ENCODE measurements at places on chromosomes 1 and 21. TPM values are rescaled to one million over a fixed set of nuclear protein-coding genes. Genes with fewer than 3 reads are reported as not detected.

- no peak overlapping the region for H3K4me3 ChIP-seq
- H3K27me3 ChIP-seq: no peaks in the 10 kb centered on the region
- H3K36me3 ChIP-seq: no peaks in the 10 kb centered on the region
- H3K4me1 ChIP-seq: no peaks in the 10 kb centered on the region
- DNase-seq: no peak
Observed at GRCh38 chr21:21624674-21625073, 626.5 kb downstream of the NCAM2 start.

- no peaks in the 10 kb centered on the region for H3K36me3 ChIP-seq
- no peaks in the 10 kb centered on the region for H3K4me1 ChIP-seq
- H3K4me3 ChIP-seq: no peak overlapping the region
- H3K27ac ChIP-seq: no peak overlapping the region
- DNase-seq: no peak
- peaks cover 10% of the 10 kb centered on the region for H3K27me3 ChIP-seq
Observed at GRCh38 chr1:209513226-209513625, 70.3 kb upstream of the CAMK1G start.

DNA sequence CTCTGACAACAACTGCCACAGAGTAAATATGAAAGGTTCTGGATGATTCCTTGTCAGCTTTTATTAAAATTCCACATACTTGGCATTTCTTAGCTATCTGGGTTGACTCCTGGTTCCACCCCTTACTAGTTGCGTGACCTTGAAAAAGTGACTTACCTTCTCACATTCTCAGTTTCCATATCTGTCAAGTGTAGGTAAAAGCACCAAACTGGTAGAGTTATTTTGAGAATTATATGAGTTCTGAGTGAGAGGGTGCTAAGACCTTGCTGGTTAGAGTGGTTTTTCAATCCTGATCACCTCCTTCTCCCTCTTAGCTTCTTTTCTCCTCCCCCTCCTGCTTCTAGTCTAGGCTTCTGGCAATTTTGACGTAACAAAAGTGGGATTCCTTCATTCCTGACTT is 83.4 kb upstream of the ABCD3 start:
- H3K27me3 ChIP-seq: peaks cover 12% of the 10 kb centered on the region
- H3K36me3 ChIP-seq: no peaks in the 10 kb centered on the region
- peaks cover 16% of the 10 kb centered on the region for H3K4me1 ChIP-seq
- no peak overlapping the region for H3K27ac ChIP-seq
- H3K4me3 ChIP-seq: no peak overlapping the region
- DNase-seq: no peak

DNA sequence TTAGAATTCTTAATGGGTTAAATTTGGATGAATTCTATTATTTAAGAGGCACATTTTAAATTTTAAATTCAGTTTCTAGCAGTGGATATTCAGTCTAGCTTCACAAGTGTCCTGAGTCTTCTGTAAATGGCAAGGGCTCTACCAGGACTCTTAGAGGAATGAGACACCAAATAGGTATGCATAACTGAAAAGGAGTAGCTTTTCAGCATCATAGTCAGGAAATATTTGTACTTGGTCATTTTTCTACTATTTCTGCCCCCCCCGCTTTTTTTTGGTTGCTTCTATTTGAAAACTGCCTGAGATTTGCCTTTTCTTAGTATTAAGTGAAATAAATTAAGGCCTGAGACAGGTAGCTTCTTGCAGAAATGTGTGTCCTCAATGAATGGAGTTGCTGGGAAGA is 80.2 kb downstream of the MAST2 start:
- no peaks in the 10 kb centered on the region for H3K36me3 ChIP-seq
- peaks cover 23% of the 10 kb centered on the region for H3K4me1 ChIP-seq
- no peak for DNase-seq
- H3K27me3 ChIP-seq: no peaks in the 10 kb centered on the region
- no peak overlapping the region for H3K27ac ChIP-seq

DNA sequence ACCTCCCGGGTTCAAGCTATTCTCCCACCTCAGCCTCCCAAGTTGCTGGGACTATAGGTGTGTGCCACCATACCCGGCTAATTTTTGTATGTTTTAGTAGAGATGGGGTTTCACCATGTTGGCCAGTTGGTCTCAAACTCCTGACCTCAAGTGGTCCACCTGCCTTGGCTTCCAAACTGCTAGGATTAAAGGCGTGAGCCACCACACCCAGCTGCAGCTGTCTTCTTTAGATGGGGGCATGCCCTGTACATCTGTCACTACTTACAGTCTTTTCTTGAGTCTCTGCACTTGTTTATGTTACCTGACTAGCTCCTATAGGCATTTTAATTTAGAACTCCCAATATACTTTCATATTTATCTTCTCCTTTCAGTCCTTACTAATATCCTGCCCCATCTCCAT is 64.2 kb downstream of the SELENOF start:
- H3K27ac ChIP-seq: no peak overlapping the region
- no peaks in the 10 kb centered on the region for H3K36me3 ChIP-seq
- peaks cover 5% of the 10 kb centered on the region for H3K4me1 ChIP-seq
- no peaks in the 10 kb centered on the region for H3K27me3 ChIP-seq
- DNase-seq: no peak

- H3K4me3 ChIP-seq: no peak overlapping the region
- peak overlapping the region; percentile 32 for H3K27ac ChIP-seq
- DNase-seq: no peak
- no peaks in the 10 kb centered on the region for H3K36me3 ChIP-seq
Observed at GRCh38 chr1:1996207-1996651, 7.4 kb downstream of the CFAP74 start.

- no peak overlapping the region for H3K27ac ChIP-seq
- peaks cover 3% of the 10 kb centered on the region for H3K4me1 ChIP-seq
- no peaks in the 10 kb centered on the region for H3K36me3 ChIP-seq
- no peaks in the 10 kb centered on the region for H3K27me3 ChIP-seq
Observed at GRCh38 chr1:207219979-207220889, 101.2 kb upstream of the CD55 start.

- H3K36me3 ChIP-seq: no peaks in the 10 kb centered on the region
- no peak overlapping the region for H3K4me3 ChIP-seq
- no peak overlapping the region for H3K27ac ChIP-seq
- peaks cover 12% of the 10 kb centered on the region for H3K4me1 ChIP-seq
- no peak for DNase-seq
Observed at GRCh38 chr1:7002728-7003127, 217.5 kb downstream of the CAMTA1 start.

- H3K4me3 ChIP-seq: no peak overlapping the region
- H3K27me3 ChIP-seq: peaks cover 5% of the 10 kb centered on the region
- no peak for DNase-seq
- H3K27ac ChIP-seq: no peak overlapping the region
- peaks cover 2% of the 10 kb centered on the region for H3K4me1 ChIP-seq
Observed at GRCh38 chr1:204650911-204651570, 34.5 kb downstream of the LRRN2 start.

DNA sequence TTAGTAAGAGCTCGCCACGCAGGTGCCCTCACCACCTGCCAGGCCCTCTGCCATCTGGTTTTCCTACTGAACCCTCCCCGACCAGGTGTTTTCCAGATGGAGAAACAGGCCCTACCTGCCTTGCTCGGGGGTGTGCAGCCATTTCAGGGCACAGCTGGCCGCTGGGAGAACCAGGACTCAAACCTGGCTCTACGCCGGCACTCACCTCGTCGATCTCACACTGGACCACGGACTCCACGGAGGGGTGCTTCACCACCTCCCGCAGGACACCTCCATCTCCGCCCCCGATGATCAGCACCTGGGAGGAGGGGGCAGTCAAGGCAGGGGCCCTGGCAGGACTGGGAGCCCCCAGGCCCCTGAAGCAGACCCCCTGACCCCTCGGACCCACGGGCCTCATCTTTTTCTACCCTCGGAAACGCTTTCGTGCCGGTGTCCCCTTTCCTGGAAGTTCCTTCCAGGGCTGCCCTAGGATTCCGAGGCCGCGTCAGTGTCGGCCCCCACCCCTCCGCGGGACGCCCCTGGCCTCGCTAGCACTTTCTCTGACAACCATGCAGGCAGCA is 1.1 kb downstream of the SRM start:
- no peaks in the 10 kb centered on the region for H3K27me3 ChIP-seq
- H3K4me3 ChIP-seq: peak overlapping the region; percentile 93
- peaks cover 41% of the 10 kb centered on the region for H3K4me1 ChIP-seq
- H3K36me3 ChIP-seq: peaks cover 40% of the 10 kb centered on the region

Gene LGR6
- 0.14 TPM for total RNA-seq

Gene C1orf21
- total RNA-seq: 2.6 TPM

Gene KRTAP6-1
- total RNA-seq: not detected

Gene RPS8
- 3,005 TPM for total RNA-seq
